H1 (cell line): ENCODE measurements at places on chromosomes 11 and 22. TPM values are rescaled to one million over a fixed set of nuclear protein-coding genes. Genes with fewer than 3 reads are reported as not detected.

GRCh38 chr22:30205281-30206115 is 41.1 kb downstream of the LIF start:
- DNase-seq: no peak
- no peak overlapping the region for H3K4me3 ChIP-seq
- H3K36me3 ChIP-seq: no peaks in the 10 kb centered on the region
- H3K27ac ChIP-seq: no peak overlapping the region
- H3K27me3 ChIP-seq: no peaks in the 10 kb centered on the region; the same call in 1 of the 2 replicates
- peaks cover 4% of the 10 kb centered on the region for H3K4me1 ChIP-seq

GRCh38 chr22:16810188-16810802 is 14.9 kb downstream of the XKR3 start:
- no peak overlapping the region for H3K27ac ChIP-seq
- H3K36me3 ChIP-seq: no peaks in the 10 kb centered on the region
- H3K4me1 ChIP-seq: peaks cover 3% of the 10 kb centered on the region
- no peaks in the 10 kb centered on the region for H3K27me3 ChIP-seq

DNA sequence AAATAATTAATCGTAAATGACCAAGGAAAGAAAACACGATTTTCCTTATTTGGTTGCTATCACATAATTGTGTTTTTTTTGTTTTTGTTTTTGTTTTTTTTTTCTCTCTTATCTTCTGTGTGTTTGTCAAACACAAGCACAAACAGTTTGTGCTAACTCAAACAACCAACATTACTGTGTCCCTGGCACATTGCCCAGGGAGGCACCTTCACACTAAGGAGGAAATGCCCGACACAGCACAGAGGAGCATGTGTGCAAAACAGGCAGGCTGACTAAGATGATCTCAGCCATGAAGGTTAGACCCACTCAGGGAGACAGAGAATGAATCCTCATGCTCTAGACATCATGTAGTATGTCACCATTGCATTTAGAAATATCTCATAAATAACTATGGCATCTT is 130.1 kb downstream of the SOX6 start:
- no peak for DNase-seq
- no peaks in the 10 kb centered on the region for H3K4me1 ChIP-seq
- no peak overlapping the region for H3K27ac ChIP-seq
- no peak overlapping the region for H3K4me3 ChIP-seq
- no peaks in the 10 kb centered on the region for H3K27me3 ChIP-seq

GRCh38 chr22:36409911-36410756 is 22.4 kb upstream of the MYH9 start:
- no peaks in the 10 kb centered on the region for H3K4me1 ChIP-seq
- peak overlapping the region; percentile 96 for H3K27ac ChIP-seq
- peak overlapping the region; percentile 41 for H3K4me3 ChIP-seq

- H3K27ac ChIP-seq: no peak overlapping the region
- peaks cover 34% of the 10 kb centered on the region for H3K4me1 ChIP-seq
- no peaks in the 10 kb centered on the region; the same call in 1 of the 2 replicates for H3K36me3 ChIP-seq
- H3K4me3 ChIP-seq: peak overlapping the region; percentile 62
Measured at GRCh38 chr11:69703453-69703767, 412 bp downstream of the FGF19 start.

- H3K27me3 ChIP-seq: no peaks in the 10 kb centered on the region
- no peak for DNase-seq
- no peaks in the 10 kb centered on the region for H3K4me1 ChIP-seq
- no peak overlapping the region for H3K4me3 ChIP-seq
- no peak overlapping the region for H3K27ac ChIP-seq
Measured at GRCh38 chr11:38425578-38425977, 1827.5 kb upstream of the RAG2 start.

- no peaks in the 10 kb centered on the region for H3K36me3 ChIP-seq
- H3K4me3 ChIP-seq: no peak overlapping the region
- no peaks in the 10 kb centered on the region for H3K4me1 ChIP-seq
- H3K27ac ChIP-seq: no peak overlapping the region
- no peaks in the 10 kb centered on the region for H3K27me3 ChIP-seq
Measured at GRCh38 chr11:83449338-83449913, 163.3 kb upstream of the CCDC90B start.

DNA sequence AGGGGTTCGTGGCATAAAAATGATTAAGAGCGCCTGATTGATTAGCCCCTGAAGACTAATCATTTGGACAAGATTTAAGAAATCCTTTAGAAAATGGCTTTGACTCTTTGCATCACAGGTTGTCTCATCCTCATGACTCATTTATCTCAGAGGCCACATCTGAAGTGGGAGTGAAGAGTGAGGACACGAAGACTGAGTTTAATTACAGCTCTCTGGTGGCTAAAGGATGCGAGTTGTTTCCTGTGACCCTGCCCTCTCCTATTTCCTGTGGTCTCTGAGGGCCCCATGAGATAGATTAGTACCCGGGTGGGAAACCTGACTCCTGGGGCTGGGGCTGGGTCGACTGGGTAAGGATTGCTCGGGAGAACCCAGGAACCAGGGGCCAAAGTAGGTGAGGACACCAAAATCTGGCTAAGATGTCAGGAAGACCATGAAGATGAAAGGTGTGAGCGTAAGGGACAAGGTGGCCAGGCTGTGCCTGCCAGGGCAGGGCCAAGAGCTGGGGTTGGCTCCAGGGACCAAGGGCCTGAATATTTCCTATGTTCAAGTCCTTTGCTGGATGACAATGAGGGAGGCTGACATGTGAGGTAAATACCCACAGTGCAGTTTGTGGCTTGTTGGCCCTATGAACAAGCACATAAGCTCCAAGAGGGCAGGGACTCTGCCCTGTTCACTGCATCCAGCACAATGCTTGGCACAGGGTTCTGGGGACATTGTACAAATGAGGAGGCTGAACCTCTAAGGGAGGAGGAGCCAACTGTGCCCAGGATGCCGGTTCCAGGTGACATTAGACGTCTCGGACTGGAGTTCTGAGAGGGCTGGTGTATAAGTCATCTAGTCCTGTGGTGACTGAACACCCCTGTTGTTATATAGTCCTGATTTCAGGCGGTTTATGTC is 3.6 kb downstream of the OTOG start:
- peaks cover 3% of the 10 kb centered on the region; the same call in 1 of the 2 replicates for H3K27me3 ChIP-seq
- H3K4me3 ChIP-seq: no peak overlapping the region
- DNase-seq: no peak

DNA sequence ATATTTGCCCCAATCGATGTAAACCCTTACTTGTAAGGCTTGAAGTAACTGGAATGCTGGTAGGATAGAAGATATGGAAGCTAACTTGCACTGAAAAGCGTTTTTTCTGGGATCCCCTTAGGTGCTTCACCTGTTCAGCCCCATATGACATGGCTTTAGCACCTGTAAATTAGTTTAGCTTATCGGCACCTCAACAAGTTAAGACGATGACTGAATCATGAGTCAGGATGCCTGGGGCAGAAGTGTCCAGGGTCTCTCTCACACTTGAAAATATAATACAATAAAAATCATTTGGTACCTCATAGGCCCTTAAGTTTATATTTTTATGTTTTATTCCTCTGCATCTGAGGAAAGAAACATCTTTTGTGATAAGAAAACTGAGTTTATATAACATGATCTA is 409.2 kb upstream of the LRRC4C start:
- no peak overlapping the region for H3K27ac ChIP-seq
- DNase-seq: no peak
- H3K4me3 ChIP-seq: no peak overlapping the region
- no peaks in the 10 kb centered on the region for H3K4me1 ChIP-seq
- no peaks in the 10 kb centered on the region for H3K27me3 ChIP-seq

DNA sequence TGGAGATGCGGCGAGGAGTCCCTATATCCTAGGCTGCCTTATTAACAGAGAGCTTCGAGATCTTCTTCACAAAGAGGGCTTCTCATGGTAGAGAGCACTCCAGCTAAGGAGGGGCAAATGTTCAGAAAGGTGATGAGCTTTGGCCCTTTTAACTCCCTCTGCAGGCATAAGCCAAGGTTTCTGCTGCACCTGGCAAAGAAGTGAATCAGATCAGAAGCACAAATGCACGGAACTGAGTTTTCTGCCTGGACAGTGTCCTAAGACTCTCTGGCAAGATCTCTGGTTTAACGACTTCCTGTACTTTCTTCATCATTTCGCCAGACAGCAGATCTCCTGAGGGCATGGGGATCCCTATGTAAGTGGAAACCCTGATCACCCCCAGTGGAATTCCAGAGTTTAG is 37.2 kb downstream of the POU2AF3 start:
- no peak for DNase-seq
- H3K4me1 ChIP-seq: no peaks in the 10 kb centered on the region
- no peak overlapping the region for H3K27ac ChIP-seq
- no peak overlapping the region for H3K4me3 ChIP-seq

DNA sequence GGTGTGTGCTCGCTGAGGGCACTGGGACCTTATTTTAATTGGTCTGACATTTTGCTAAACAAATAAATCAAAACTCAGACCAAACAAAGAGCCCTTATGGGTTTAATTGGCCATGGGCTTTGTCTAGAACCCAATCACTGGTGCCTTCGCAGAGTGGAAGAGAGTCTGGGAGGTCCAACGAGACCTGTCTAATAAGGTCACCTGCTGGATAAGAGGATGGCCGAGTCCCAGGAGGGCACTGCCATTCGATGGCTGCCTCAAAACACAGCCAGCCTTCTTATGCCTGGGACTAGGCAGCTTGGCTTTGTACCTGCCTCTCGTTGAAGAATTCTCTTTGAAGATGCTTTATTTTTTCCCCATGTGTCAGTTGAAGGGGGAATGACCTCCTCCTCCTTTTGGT is 171.1 kb downstream of the CEP164 start:
- H3K27me3 ChIP-seq: peaks cover 3% of the 10 kb centered on the region; the same call in 1 of the 2 replicates
- H3K36me3 ChIP-seq: no peaks in the 10 kb centered on the region
- no peak overlapping the region for H3K4me3 ChIP-seq
- H3K4me1 ChIP-seq: peaks cover 12% of the 10 kb centered on the region
- H3K27ac ChIP-seq: no peak overlapping the region

- H3K27ac ChIP-seq: no peak overlapping the region
- no peak for DNase-seq
- H3K4me3 ChIP-seq: no peak overlapping the region
- H3K36me3 ChIP-seq: peaks cover 80% of the 10 kb centered on the region
Measured at GRCh38 chr22:29520851-29521250, 32.7 kb downstream of the THOC5 start.

GRCh38 chr11:14638561-14638960 is 5.0 kb upstream of the PDE3B start:
- no peak overlapping the region for H3K4me3 ChIP-seq
- H3K36me3 ChIP-seq: no peaks in the 10 kb centered on the region
- H3K27ac ChIP-seq: no peak overlapping the region
- 0 out of 2 replicates have a peak, but pooled peaks cover 3% of the 10 kb centered on the region for H3K4me1 ChIP-seq

DNA sequence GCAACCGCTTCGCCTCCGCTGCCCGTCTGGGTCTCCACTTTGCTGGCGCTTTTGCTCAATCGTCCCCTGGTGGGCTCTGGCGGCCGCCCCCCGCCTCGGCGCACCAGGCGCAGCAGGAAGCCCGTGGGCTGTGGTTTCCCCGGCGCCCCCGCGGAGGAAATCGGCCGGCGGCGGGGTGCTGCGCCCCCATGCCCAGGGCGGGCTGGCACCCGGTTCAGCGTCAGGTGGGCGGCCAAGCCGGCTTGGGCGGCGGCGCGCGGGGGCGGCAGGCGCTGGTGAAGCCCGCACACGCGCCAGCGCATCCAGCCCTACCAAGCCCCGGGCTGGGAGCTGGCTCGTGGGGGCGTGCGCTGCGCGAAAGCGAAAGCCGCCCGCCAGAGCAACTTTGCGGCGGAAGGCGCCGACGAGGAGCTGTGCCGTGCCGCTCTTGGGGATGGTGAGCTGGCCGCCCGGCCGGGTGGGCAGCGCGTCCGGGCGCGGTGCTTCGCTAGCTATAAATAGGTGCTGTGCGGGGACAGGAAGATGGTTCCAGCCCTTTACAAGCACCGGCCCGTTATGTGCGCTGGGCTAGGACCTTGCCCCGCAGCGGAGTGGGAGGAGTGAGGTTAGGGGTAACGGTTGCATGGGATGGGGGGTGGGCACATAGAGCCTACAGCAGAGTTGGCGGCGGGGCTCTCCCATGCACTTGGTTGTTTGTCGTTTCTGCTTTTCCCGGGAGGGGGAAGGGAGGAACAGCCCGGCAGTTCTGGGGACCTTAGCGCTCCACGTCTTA is 25.0 kb upstream of the SUSD2 start:
- peak overlapping the region; percentile 45 for H3K4me3 ChIP-seq
- H3K27me3 ChIP-seq: peaks cover 3% of the 10 kb centered on the region
- no peak overlapping the region for H3K27ac ChIP-seq

Gene TRIM49
- not detected in 2 replicates for total RNA-seq

Gene CRYBB2
- total RNA-seq: not detected in 2 replicates

Gene ADAMTS8
- total RNA-seq: 15.5 and 16.6 TPM in 2 replicates
